ENCODE measurements at places on chromosomes 11 and 22.
A peak's percentile ranks its signal among the peaks of the same experiment; 100 is the strongest.

- no peak for DNase-seq
Observed at GRCh38 chr11:45549257-45549656, 116.2 kb downstream of the CHST1 start.

DNA sequence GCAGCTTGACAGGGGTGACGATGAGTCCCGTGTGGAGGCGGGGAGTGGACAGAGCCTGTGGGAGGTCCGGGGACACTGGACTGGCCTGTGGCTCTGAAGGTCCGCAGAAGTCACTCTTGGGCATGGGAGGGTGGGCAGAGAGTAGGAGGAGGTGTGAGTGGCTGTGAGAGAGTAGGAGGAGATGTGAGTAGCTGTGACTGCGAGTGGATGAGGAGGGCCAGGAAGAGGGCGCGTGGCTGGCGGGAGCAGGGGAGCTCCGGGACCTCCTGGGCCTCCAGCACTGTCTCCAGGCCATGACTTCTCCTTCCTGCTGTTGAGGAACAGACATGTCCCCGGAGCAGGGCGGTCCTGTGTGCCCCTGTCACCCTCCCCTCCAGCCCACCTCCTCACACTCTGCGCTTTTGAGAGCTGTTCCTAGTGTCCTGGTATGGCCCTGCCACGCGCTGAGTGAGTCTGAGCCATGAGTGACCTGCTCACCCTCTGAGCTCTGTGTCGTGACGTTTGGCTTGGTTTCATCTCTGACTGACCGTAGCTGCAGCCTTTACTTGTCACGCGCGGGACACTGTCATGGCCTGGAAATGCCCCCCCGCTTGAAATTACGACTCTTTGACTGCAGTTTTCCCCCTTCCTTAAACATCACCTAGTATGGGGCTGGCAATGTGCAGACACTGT is 391.5 kb downstream of the TBC1D22A start:
- DNase-seq: no peak

GRCh38 chr11:7467652-7468051 is 17.7 kb upstream of the OLFML1 start:
- peak; percentile 3 for DNase-seq

DNA sequence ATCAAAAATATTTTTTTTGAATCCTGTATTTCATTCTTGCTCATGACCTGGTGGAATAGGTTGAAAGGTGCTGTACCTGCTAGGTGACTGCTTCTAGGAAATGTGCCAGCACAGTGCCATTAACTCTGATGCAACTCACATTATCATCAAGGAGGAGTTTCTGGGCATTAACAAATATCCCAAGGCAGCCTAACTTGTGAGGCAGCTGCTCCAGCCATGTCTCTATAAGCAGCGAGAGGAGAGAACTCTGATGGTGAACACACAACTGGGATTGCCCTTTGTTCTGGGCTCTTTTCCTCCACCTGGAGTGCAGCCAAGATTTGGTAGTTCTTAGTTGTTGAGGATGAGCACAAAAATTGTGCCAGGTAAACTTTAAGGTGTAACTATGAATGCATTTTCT is 25.6 kb downstream of the HEPHL1 start:
- DNase-seq: no peak

DNA sequence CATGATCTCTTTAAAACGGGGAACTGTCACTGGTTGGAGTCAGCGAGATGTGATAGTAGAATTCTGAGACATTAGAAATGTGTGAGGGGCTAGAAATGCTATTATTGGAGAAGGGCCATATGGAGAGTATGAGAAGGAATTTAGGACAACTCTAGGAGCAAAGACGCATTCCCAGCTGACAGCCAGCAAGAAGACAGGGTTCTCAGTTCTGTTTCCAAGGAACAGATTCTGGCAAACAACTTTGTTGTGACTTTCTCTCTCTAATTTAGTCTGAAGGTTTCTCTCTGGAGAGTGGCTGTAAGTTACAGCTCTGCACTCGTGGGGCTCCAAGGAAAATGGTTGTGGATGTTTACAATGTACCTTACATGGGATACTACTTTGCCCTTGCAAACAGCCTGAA is 876.3 kb downstream of the FAM181B start:
- DNase-seq: no peak

DNA sequence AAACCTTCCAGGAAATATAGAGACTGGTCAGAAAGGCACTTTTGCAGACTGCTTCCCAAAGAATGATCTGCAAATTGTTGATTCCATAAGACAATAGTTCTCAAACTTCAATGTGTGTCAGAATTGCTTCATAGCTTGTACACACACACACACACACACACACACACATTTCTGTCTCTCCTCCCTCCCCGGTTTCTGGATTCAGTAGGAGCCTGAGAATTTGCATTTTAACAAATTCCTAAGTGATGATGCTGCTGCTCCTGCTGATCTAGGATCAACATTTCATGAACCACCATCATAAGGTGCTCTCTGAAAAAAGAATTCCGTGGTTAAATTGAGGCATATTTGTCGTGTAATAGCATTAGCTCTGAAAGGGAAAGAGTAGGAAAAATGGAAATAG is 35.3 kb upstream of the FZD4 start:
- no peak for DNase-seq

DNA sequence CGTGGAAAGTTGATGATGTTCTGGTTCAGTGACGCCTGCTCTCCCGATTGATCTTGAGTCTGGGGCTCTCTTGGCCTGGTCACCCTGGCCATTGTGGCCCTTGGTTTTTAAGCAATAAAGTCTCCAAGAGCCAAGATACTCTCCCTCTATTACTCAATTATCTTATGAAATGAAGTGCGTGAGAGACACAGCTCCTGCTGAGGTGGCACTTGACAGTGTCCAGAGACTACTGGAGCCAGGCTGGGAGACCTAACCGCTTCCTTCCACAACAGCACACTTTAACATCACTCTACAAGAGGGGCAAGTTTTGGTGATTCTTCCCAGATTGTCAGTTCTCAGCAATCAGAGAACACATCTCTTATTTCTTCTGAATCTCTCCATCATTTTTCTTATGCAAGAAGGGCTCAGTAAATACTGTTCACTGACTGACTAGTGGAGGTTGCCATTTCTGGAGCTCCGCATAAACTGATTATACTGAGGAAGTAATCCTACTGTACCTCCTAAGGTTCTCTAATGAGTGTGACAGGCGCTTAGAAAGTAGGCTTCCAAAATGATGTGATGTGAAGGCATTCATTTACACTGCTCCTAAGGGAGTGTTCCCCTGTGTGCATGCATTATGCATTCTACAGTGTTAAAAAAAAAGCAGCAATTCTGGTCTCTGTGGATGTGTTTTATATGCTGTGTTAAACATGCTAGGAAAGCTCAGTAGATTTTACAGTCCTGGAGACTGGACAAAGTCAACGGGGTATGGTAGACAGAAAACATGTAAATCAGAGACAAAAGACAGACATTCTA is 968.0 kb downstream of the OPCML start:
- DNase-seq: no peak
